ENCODE measurements at places on chromosomes 12 and 14.
A peak's percentile ranks its signal among the peaks of the same experiment; 100 is the strongest.

- no peak for ATAC-seq
Observed at GRCh38 chr12:57128519-57129247, 400 bp downstream of the LRP1 start.

GRCh38 chr14:57346741-57347140 lies 43.6 kb upstream of the NAA30 start:
- ATAC-seq = no peak

DNA sequence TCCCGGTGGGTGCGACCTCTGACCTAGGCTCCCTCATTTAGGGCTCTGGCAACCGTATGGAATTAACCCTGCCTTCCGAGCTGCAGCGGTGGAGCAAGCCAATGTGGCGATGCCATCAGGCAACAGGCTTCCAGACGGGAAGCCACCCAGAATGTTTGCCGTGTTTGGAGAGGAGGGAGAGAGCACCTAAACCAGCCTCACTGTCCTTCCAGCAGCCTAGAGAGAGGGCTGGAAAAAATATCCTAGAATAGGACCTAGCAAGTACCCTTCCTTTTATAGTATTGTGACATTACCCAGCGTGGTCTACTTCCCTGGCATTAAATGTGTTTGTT lies 287 bp upstream of the SLC2A13 start:
- no peak for ATAC-seq

GRCh38 chr12:108523365-108523764 lies 8.3 kb downstream of the FICD start:
- ATAC-seq = no peak

GRCh38 chr12:76637807-76638206 lies 78.2 kb upstream of the OSBPL8 start:
- no peak for ATAC-seq

DNA sequence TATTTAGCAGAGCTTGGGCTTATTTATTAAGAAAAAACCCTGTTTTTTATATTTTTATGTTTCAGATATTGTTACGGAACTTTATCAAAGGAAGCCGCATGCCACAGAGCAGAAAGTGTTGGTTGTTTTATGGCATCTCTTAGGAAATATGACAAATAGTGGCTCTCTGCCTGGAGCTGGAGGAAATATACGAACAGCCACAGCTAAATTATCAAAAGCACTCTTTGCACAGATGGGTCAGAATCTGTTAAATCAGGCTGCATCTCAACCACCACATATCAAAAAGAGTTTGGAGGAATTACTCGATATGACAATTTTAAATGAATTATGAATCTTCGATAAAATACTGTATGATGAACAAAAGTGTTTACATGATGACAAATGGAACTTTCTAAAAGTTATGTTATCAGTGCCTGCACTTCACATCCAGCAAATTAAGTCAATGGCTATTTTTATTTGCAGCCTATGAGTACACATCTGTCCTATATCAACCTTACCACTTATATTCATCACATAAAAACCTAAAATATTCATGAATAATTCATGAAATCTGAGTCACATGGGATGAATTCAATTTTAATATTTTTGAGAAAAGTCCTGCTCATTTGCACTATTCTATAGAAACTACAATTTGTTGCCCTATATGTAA lies 10.6 kb upstream of the PRPF39 start:
- no peak for ATAC-seq

GRCh38 chr14:99131632-99132271 lies 140.2 kb downstream of the BCL11B start:
- no peak for ATAC-seq

GRCh38 chr12:22535478-22535877 lies 8.9 kb downstream of the C2CD5 start:
- no peak for ATAC-seq

GRCh38 chr14:105493921-105494605 lies 3.0 kb downstream of the TEDC1 start:
- no peak for ATAC-seq

DNA sequence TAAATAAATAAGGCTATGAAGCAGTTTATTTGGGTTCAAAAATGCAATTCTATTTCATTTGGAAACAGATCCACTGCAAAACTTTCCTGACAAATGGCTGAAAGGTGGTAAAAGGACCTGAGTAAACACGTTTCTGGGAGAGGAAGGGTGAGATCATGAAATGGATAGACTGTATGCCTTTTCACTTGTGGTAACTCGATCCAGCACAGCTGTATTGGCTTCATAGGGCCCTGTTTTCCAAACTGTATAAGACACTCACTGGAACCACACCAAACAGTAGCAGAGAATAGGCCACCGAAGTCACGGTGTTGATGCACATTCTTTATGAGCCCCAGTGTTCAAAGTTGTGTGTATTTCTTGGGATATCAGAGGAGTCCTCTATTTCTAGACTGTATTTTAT lies 325.2 kb upstream of the DIO2 start:
- no peak for ATAC-seq

- peak; percentile 77 for ATAC-seq
Observed at GRCh38 chr14:76867516-76868453, 41.6 kb downstream of the LRRC74A start.

DNA sequence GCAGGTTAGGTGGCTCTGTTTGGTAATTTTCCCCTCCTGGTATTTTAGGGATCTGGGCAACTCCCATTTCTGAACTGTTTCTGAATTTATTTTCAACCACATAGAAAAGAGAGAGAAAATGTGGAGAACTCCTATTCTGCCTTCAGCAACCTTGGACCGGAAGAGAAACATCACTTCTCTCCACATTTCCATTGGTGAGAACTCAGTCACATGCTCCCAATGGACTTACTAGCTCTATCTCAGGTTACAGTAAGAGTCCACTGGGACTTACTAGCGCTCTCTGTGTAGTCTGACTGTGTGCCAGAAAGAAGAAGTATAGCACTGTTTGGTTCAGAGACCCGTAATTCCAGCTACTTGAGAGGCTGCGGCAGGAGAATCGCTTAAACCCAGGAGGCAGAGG lies 383.2 kb downstream of the DUSP6 start:
- ATAC-seq = no peak

DNA sequence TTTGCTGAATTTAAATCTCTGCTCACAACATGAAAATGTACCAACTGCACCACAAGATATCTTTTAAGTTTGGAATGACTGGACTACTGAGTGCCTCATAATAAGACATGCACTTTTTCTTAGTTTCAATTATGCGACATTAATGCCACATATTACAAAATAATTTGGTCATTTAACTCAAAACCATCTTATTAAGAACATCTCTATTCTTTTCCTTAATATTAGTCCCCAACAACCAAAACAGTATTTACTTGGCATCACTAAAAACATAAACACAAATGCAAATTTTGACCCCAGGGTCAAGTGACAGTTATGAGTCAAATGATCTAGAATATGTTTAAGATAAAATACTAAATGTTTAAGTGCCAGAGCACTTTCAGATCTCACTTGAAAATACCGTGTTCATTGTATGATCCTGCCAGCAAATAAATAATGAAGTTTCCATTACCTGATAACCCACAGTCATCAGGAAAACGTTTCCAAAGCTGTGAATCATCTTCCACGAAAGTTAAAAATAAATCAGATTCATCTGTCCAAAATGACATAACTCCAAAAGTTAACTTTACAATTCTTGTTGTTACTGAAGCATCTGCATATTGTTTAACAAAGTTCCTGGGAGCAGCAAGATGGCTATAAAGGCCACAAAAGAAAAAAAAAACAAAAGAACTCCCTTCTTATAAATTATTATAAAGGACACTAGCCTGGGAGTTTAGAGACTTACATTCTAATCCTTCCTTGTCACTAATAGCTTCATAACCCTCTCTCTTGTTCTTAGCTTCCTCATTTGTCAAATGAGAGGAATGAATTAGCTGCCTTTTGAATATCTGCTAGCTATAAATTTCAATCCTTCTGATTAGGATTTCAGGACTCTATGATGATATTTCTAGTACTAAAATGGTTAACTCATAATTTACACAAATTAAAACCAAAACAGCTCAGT lies 30.5 kb upstream of the AP4S1 start:
- no peak for ATAC-seq

DNA sequence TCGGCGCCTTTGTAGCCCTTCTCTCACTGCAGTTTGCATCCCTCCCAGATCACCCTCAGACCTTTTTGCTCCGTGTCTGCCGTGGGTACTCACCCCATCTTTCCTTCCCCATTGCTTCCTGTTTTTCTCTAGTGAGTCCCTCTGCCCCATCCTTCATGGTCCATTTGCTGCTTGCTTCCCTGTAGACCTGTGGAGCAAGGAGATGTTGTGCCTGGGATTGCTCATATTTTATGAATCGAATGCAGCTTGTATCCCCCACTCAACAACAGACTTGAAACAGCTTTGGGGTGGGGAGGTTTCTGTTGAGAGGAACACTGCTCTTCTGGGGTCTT lies 661 bp downstream of the DENR start:
- no peak for ATAC-seq

GRCh38 chr12:88420457-88420856 lies 159.8 kb downstream of the KITLG start:
- ATAC-seq = no peak

DNA sequence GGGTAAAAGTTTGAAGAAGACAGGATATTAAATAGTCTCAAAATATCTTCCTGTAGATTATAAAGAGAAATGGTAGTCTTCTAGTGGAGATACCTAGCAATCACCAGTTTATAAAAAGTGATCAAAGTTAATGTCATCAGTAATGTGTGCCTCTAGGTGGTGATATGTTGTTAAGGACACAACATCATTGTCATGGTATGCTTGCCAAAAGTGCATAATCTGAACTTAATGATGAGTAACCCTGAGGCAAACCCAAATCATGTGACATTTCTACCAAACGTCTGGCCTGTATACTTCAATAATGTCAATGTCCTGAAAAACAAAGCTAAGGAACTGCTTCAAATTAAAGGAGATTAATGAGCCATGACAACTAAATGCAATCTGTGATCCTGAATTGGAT lies 214.7 kb downstream of the PHLDA1 start:
- no peak for ATAC-seq

DNA sequence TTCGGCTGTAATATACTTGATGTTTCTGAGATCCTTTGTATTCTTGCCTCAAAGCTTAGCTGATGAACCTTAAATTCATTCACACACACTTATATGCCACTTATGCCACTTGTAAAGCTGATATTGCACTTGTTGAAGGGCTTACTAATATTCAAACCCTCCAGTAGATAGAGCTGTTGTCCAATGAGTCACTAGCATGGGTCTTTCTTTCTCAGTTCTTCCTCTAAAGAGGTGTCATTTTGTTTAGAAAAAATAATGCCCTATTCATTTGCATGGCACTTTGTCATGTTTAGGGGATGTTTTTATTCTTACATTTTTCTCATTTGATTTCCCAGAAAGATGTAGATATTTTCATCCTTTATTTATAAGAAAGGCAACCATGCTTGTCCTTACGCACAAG lies 56.4 kb downstream of the MON2 start:
- ATAC-seq = no peak

DNA sequence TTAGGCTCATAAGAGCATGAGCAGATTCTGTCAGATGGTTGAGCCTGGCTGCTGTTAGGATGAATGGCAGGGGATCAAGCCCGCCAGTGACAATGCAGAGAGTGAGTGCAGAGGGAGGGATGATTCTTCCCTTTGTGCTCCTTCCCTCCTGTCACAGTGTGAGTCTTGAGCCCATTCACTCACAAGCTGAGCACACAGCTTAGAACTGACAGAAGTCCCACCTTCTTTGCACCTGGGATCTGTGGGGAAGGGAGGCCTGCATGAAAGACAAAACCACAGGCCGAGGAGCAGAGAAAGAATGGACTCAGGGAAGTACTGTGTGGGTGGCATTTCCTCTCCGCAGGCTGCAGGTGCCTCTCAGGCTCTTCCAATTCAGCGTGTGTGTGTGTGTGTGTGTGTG lies 160.6 kb downstream of the KCNA5 start:
- no peak for ATAC-seq

DNA sequence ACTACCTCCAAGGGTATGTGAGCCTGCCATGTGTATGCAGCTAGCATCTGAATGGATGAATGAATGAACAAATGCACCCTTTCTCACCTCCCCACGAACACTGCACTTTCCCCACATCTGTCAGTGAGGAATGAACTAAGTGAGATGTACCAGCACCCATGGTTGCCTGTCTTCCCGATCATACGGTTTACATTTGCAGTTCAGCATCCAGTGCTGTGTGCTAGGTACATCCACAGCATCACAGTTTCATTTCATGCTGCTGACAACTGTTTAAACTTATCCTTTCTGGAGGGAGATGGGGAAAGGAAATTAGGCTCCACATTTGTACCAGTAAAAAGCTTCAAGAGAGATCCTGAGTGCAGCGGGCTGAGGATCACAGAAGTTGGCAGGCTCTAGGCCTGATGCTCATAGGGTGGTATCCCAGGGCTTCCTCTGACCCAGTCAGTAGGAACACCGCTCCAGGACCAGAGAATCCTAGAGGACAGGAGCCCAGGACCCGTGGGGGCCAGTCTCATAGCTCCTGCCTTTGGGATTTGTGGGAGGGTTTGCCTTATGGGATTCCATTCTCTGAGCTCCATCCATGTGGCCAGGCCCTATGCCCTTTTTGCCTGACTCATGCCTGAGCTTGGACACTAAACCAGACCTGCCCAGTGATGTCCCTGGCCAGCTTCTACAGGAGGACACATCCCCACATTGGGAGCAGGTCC lies 294.5 kb downstream of the CACNA1C start:
- no peak for ATAC-seq

GRCh38 chr12:40618636-40619035 lies 73.6 kb upstream of the CNTN1 start:
- no peak for ATAC-seq

DNA sequence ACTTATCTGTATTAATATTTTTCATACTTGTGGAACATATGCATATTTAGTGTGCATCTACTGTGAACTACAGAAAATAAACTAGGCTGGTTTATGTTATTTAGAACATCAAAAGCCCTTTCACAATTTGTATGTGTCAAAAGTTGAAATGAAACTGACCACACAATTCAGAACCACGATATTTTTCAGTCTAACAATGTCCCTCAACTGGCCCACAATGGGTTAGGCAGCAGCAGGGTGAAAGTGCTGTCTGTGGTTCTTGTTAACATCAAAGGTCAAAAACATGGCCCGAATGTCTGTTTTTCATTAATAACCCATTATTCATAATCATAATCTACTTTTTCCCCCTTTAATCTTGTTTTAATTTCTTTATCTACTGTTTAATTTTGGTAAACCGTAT lies 559.9 kb upstream of the ATP2B1 start:
- no peak for ATAC-seq

- ATAC-seq = no peak
Observed at GRCh38 chr12:42124764-42125387, 19.8 kb downstream of the GXYLT1 start.

- no peak for ATAC-seq
Observed at GRCh38 chr12:18221726-18222125, 39.6 kb upstream of the PIK3C2G start.

DNA sequence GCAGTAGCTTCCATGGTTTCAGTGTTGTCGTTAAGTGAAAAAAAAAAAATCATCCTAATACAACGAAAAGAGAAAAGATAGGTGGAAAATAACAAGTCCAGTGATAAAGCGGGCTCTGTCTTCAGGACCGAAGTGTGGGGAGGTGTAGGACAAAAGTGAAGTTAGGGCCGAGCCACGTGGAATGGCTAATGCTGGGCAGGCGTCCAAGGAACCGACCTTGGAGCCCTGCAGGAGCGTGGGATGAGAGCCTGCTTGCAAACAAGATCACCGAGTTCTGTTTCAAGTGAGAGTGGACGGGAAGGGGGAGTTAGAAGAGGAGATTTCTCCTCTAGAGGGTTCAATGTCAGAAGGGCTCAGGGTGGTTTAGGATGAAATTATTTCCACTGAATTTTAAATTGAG lies 22.2 kb downstream of the A2ML1 start:
- ATAC-seq = no peak

GRCh38 chr14:75196064-75196463 lies 19.7 kb upstream of the TMED10 start:
- ATAC-seq = peak; percentile 28

Data from stimulated activated memory B cell treated with anti-CD40 and anti-IgM and Interleukin-4, amounts not matched to agents 10 μg/mL and 1 μg/mL and 100 μg/mL, for 72 hours (primary cell).